Cortex of kidney (tissue), 1 donor: ENCODE measurements at places on chromosomes 2 and 18.

DNA sequence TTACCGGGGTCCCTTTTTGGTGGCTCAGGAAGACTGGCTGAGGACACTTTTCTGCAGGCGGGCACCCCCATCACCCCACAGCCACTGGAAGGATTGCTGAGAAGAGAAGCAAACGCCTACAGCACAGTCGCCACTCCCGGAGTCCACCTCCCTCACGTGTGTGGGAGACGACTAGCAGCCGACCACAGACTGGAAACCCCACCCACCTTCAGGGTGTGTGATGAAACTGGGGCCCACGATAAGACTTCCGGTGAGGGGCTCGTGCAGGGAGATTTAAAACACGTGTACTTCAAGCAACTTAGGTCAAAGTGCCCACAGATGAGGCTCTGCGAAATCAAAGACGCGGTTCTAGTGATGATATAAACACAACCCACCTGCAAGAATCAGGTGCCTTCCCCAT is 26.3 kb downstream of the MBP start:
- DNase-seq = no peak

GRCh38 chr2:165953306-165953654 is 296 bp downstream of the TTC21B start:
- DNase-seq = no peak

- DNase-seq = no peak
Measured at GRCh38 chr2:96916646-96917543, 47.0 kb upstream of the SEMA4C start.

DNA sequence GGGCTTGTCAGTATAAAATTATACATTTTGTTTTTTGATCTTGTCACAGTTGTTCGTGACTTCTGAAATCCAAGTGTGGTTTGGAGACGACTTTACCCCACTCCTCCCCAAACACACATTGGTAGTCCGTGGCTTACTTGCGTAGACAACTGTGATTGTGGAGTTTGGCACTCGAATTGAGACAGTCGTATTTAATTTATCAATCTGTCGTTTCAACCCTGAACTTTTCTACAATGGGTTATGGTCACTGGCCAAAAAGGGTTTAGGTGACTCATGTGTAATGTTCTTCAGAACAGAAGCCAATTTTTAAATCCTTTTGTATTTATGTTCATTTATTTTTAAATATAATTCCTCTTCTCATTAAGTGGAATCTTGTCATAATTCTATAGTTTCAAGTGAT is 129.9 kb downstream of the SPTBN1 start:
- DNase-seq = no peak

DNA sequence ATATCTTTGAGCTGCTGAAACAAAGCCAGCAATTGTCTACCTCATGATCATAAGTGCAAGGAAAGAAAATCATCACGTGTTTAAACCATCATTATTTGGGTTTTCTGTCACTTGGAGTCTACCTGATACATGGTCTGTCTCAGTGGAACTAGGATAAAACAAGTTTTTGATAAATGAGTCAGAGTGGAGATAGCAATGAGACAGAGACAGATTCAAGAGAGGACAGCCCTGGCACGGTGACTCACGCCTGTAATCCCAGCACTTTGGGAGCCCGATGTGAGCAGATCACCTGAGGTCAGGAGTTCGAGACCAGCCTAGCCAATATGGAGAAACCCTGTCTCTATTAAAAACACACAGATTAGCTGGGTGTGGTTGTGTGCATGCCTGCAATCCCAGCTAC is 93.8 kb downstream of the PMAIP1 start:
- DNase-seq = no peak

GRCh38 chr2:122417114-122417513 is 661.7 kb downstream of the TSN start:
- no peak for DNase-seq

DNA sequence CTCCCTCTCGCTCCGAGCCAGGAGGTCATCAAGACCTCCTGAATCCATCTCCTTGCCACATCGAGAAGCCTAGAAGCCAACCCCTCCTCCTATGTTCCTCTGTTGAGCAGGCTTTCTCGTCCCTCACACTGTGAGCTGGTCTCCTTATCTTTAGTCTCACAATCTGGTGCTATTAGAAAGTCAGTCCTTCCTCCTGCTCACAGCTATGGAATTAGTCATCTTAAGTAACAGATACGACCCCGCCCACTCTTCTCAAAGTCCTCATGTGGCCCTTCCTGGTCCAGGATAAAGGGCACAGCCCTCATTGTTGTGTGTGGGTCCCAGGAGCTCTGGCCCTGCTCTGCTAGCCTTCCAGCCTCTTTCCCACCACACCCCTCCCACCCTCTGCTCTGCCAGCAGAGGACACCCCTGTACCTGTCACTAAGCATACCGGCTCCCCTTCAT is 41.4 kb upstream of the TRIB2 start:
- no peak for DNase-seq

DNA sequence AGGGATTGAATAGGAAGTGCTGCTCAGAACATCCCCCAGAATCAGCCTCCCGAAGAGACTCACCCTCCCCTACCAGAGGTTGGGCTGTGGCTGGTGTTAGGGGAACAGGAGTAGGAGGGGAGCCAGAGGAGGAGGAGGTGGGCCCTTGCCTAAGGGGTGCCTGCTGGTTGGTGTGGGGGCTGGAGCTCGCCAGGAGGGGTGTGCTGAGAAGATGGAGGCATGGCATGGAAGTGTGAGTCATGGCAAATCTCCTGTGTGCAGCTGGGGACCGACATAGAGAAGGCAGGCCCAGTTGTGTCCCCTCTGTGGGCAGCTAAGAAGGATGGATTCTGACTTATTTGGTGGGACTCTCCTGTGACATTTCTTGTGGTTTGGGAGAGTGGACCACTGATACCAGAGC is 73.7 kb downstream of the DGKD start:
- no peak for DNase-seq

DNA sequence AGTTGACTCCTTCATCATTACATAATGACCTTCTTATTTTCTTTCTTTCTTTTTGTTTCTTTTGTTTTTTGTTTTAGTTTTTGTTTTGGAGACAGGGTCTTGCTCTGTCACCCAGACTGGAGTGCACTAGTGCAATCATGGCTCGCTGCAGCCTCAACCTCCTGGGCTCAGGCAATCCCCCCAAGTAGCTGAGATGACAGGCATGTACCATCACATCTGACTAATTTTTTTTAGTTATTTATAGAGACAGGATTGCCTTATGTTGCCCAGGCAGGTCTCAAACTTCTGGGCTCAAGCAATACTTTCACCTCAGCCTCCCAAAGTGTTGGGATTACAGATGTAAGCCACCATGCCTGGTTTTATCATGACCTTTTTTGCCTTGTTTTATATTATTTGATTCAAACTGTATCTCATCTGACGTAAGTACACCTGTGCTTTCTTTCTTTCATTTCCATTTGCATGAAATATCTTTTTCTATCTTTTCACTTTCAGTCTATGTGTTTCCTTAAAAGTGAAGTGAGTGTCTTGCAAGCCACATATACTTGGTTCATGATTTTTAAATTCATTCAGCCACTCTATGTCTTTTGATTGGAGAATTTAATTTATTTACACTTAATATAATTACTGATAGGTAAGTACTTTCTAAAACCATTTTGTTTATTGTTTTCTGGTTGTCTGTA is 39.1 kb downstream of the SP100 start:
- no peak for DNase-seq

- DNase-seq = no peak
Measured at GRCh38 chr2:229445019-229445418, 173.9 kb upstream of the PID1 start.

DNA sequence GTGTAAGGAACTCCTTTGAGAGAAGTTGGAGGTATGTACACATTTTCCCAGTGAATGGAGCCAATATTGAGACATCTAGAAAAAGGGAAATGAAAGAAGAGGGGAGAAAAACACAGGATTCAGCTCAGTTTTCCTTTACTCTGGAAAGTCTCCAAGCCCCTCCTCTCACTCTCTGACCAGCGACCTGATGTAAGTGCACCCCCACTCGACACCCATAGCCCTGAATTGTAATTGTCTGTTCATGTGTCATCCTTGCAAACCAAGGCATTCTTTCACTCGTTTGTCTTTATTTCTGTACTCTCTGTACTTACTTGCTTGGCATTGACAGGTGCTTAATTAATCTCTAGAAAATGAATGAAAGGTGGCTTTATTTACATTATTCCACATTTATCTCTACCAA is 55.7 kb upstream of the CTAGE1 start:
- DNase-seq = no peak

- DNase-seq = no peak
Measured at GRCh38 chr18:66874375-66874774, 270.5 kb upstream of the CDH19 start.

- DNase-seq = no peak
Measured at GRCh38 chr2:96102596-96103186, 13.7 kb downstream of the ADRA2B start.

DNA sequence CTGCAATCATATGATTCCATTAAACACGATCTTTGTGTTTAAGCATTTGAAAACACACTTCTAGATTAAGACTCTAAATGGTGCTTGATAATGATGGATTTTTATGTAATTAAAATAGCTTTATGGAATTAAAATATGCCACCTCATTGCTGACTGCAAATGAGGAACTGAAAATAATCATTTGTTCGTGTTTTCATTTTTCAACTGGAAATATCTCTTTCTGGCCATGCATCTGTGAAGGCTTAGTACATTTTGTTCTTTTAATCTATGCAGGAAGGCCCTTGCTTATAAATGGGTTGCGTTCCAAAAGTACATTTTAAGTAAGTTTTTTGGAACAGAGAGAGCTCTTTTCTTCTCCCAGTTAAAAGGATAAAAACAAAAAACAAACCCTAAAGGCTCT is 125.5 kb downstream of the MC4R start:
- no peak for DNase-seq

- no peak for DNase-seq
Measured at GRCh38 chr18:44802508-44802907, 121.8 kb downstream of the SETBP1 start.

DNA sequence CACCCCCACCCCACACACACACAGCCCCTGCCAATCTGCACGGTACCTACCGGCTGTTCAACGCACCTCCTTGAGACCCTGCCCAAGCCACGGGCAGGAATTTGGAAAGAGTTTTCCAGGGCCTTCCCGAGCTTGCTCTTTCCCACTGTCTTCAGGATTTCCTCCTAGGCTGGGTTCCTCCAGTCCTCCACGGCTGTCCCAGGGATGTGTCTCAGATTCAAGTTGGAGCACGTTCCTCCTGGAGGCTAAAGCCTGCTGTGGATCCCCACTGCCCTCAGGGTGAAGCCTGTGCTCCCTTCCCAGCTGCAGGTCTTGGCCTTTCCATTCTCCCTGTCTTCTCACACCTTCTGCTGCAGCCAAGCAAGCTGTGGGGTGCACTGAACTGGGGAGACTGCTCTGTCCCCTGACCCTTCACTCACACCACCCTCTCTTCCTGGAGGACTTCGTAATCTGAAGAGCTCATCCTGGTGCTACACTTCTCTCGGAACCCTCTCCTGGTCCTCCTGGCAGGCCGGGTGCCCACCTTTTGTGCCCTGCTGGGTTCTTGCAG is 54.9 kb upstream of the HS6ST1 start:
- DNase-seq = no peak

- DNase-seq = no peak
Measured at GRCh38 chr2:217451666-217452065, 551.1 kb downstream of the TNS1 start.

DNA sequence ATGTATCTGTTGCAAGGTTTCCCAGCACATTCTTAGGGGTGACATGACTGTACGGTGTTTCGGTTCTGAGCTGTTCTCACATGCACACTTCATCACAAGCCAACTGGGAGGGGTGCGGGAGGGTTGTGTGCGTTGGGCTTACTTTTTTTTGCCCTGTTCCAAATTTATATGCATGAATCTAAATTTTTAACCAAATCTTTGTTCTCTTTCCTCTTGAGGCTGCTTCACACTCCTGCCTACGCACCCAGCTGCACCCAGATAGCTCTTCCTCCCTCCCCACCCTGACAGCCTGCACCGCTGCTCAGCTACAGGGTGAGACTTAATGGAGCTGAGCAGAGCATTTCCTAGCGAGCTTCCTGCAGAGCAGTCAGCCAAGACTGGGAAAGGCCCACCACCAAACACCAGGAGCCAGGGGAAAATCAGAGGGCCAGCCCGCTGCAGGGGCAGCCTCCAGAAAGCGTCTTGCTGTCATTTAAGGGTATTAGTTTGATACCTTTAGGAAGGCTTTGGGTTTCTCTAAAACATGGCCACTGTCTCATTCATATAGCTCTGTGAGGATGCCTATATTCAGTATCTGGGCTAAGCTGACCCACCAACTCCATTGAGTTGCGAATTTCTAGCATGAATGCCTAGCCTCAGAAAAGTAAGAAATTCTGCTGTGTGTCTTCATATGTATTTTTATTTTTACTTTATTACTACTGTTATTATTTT is 84.5 kb downstream of the POU3F3 start:
- DNase-seq = no peak

DNA sequence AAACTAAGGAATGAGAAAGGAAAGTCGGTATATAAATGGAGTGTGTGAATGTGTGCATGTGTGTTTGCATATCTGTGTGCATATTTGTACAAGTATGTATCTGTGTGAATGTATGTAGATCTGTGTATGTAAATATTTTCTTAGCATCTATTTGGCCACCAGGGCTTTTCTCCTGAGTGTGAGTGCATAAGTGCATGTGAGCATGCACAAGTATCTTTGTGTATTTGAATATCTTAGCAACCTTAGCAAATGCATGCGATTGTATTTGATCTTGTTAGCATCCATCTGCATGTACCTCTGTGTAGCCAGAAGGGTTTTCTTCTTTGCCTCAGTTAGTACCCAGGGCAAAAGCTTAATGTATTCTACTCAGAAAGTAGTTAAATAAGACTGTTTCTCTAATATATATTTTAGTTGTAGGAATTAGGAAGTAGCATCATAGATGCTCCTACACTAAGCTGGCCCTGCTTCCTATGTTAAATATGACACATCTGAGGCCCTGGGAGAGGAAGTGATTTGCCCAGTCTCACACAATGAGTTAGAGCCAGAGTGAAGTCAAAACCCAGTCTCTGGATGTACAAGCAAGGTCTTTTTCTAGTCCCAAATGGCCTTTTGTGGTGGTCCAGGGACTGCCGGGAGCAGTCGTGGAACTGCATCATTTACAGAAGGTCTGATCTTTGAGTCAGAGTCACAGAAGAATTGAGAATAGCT is 9.2 kb downstream of the FKBP1B start:
- DNase-seq = no peak

- DNase-seq = no peak
Measured at GRCh38 chr2:6937582-6937981, 20.4 kb downstream of the RNF144A start.

DNA sequence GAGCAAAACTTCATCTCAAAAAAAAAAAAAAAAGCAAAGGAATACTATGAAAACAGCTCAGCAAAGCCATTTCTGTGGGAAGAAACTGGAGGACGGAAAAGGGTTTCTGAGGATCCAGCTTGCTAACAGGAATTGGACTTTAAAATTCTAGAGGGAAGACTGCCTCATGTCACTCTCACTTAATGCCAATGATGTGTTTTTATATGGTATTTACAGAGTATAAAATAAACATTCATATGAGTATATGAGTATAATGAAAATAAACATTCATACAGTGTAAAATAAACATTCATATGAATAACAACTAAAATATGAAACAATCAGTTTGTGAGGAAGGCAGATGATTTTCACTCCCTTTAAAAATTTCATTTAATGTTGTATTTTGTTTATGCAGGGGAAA is 43.9 kb downstream of the CHMP3 start:
- DNase-seq = no peak
